ENCODE measurements at places on chromosomes 6 and 20. TPM values are rescaled to one million over a fixed set of nuclear protein-coding genes. Genes with fewer than 3 reads are reported as not detected.

STMND1 gene
- total RNA-seq = not detected

GABRR2 gene
- not detected for total RNA-seq

TSHZ2 gene
- 79.5 TPM for total RNA-seq

COL9A3 gene
- not detected for total RNA-seq

SLC2A10 gene
- total RNA-seq = 13.4 TPM

RHAG gene
- not detected for total RNA-seq

SPEF1 gene
- total RNA-seq = 0.65 TPM

SAPCD1 gene
- total RNA-seq = not detected

ADTRP gene
- total RNA-seq = not detected

DNA sequence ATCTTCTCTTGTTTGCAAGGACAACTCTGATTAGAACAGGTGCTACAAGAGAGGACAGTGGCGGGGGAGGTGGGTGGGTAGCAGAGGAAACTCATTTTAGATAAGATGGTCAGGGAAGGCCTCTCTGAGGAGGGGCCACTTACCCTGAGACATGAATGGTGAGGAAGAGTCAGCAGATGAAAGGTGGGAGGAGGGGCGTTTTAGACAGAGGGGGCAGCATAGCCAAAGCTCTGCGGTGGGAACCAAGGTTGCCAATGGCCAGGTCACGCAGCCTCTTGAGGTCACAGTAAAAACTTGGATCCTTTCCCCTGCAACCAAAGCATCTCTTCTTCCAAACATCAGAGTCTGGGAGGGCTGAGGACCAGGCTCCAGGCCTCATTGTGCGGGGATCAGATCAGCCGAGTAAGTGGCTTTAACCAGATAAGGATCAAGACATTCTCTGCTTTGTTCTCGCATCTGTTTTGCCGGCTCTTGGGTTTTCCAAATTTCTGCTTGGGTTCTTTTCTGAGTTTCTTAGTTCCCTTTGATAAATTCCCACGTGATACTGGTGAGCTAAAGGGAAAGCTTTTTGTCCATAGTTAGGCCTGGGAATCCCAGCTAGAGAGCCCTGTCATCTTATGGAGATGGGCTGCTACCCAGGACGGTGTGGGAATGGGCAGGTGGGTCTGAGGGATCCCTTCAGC lies 5.5 kb upstream of the CD40 start:
- no peak for DNase-seq

DNA sequence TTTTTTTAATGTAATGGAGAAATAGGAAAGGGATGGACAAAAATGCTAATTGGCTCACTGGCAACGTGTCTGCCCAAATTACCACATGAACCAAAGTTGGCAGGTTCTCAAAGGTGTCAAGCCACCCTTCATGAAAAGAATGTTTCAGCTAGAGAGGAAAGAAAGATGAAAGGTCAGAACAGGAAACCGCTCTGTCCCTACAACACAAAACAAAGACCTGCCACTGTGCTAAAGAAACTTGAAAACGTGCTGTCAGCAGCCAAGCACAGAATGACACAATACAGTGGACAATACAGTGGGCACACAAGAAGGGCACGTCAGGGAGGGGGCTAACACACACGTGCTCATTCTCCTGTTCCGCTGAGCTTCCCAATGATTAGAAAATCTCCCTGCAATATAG lies 4.9 kb downstream of the PREP start:
- DNase-seq = no peak

DNA sequence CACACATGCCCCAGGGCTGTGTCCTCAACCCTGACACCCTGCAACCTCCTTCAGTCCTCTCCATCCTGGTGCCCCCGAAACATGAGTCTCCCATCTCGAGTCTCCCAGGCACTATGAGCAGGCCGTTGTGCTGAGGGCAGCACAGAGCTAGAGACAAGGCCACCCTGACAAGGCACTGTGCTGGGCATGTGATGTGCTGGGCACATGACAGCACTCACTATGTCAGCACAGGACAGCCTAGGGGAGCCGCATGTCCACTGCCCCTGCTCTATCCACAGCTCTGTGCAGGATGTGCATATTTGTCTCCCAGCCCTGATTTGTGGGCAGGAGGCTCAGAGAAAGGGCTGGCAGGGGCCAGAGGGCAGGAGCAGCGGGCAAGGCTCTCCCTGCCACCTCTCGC lies 362.1 kb upstream of the AGPAT4 start:
- no peak for DNase-seq

DNA sequence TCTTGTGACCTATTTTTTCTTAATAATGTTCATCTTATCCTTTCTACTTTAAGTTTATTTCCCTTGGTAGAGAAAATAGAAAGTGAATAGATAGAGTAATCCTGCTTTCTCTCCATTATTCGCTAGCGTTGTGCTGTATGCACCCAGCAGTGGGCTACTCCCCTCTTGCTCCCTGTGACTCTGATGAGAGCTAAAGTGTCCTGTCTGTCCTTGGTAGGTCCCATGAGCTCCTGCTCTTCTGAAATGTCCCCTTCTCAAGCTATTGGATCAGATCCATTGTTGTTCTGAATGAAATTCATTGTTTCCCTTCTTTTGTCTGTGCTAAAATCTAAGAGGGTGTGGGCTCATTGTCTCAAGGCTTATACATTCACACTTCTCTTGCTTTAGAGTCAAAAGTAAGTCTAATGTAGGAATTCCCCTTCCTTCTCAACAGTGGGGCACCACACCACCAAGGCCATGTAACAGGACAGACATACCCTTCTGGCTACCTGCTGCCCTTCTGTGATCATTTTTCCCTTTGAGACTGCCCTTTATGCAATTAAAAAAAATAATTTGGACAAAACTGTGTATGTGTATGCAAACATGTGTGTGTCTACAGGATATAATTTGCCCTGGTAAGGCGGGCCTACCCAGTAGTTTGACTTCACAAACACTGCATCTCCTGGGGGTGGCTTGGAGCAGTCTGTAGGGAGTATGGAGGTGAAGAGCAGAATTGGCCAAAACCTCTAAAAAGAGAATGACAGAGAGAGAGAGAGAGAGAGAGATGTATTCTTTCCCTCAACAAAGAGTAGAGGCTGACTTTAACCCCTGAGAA lies 167.0 kb upstream of the MYLIP start:
- DNase-seq = no peak

- DNase-seq = no peak
Observed at GRCh38 chr6:90941885-90942284, 355.0 kb upstream of the MAP3K7 start.

DNA sequence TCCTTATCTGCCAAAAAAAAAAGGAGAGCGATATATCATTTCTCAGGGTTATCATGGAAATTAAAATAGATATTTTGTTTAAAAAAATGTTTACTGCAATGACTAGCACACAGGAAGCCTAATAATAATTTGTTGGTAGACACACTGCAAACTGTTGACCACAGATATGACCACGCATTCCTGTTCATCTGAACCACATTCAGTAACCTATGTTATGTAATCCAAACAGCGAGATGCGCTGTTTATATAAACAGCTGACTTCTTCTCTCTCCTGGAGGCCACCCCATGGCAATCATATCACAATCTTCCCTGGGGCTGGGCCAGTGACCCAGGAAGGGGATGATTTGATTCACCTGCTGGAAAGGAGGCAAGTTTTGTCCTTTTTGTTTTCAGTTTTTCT lies 129.3 kb upstream of the UST start:
- DNase-seq = no peak

- DNase-seq = no peak
Observed at GRCh38 chr6:4615891-4616290, 160.3 kb upstream of the CDYL start.

- DNase-seq = no peak
Observed at GRCh38 chr6:80280262-80281010, 174.0 kb downstream of the BCKDHB start.

GRCh38 chr6:6643398-6643797 lies 54.9 kb downstream of the LY86 start:
- DNase-seq = no peak

- DNase-seq = no peak
Observed at GRCh38 chr6:85911067-85911466, 268.4 kb upstream of the SYNCRIP start.

DNA sequence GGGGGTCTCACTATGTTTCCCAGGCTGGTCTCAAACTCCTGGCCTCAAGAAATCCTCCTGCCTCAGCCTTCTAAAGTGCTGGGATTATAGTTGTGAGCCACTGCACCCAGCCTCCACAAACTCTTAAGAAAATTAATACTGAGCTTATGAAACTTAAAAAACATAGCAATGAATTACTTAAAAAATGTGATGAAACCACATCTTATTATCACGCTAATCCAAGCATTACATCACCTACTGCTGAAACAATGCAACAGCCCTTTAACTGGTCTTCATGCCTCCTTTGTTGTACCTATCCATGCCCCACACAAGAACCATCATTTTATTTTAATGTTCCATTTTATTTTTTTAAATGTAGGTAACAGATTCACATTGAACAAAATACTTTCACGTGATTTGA lies 24.9 kb downstream of the SESN1 start:
- no peak for DNase-seq

GRCh38 chr6:151128763-151129370 lies 110.9 kb upstream of the AKAP12 start:
- DNase-seq = no peak

DNA sequence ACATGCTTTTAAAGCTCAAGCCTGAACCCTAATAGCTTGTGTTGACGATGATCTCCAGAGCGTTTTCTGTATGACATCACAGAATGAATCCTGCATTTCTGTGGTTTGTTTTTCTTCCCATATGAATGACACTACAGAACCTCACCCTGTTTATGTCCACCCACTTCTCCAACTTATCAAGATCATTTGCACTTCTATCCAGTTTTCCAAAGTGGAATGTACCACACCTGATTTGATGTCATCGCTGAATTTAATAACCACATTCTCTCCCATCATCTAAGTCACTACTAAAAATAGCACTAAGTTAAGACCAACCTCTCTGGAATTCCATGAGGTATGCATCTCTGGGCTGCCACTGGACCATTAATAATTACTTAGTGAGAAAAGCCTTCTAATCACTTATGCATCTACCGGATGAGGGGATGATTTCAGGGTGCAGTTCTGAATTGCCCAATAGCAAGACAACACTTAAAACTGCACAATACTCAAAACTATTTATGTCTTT lies 33.3 kb upstream of the CITED2 start:
- no peak for DNase-seq

GRCh38 chr6:132715204-132715603 lies 1.3 kb upstream of the VNN1 start:
- peak; percentile 14 for DNase-seq

GRCh38 chr6:36141091-36141490 lies 10.8 kb downstream of the MAPK13 start:
- DNase-seq = no peak

GRCh38 chr6:162154001-162154400 lies 573.6 kb downstream of the PRKN start:
- no peak for DNase-seq

GRCh38 chr20:34074101-34074760 lies 37.8 kb downstream of the EIF2S2 start:
- DNase-seq = no peak

DNA sequence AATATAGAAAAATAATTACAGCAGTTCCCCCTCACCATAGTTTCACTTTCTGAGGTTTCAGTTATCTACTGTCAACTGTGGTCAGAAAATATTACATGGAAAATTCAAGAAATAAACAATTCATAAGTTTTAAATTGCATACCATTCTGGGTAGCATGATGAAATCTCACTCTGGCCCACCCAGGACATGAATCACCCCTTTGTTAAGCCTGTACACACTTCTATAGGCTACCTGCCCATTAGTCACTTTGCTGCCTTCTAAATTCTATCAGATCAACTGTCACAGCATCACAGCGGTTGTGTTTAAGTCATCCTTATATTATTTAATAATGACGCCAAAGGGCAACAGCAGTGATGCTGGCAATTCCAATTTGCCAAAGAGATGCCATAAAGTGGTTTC lies 140.3 kb upstream of the RUNX2 start:
- no peak for DNase-seq

DNA sequence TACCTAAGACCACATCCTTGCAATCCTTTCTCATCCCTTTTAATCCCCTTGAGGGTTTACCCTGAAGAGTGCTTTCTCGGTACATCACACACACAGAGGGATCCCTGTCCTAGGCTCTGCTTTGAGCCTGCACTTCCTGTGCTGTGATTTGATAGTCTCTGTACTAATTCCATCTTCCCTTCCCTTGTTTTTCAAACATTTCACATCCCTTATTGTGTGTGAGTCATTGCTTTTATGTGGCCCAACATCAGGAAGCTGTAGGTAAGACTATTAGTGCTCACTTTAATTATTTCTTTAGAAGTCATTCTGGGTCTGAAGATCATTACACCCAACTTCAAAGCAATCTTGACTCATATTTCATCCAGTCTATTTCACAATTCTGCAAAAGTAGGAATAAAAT lies 57.2 kb upstream of the ANKEF1 start:
- no peak for DNase-seq

- no peak for DNase-seq
Observed at GRCh38 chr6:9138936-9139335, 703.6 kb upstream of the SLC35B3 start.

DNA sequence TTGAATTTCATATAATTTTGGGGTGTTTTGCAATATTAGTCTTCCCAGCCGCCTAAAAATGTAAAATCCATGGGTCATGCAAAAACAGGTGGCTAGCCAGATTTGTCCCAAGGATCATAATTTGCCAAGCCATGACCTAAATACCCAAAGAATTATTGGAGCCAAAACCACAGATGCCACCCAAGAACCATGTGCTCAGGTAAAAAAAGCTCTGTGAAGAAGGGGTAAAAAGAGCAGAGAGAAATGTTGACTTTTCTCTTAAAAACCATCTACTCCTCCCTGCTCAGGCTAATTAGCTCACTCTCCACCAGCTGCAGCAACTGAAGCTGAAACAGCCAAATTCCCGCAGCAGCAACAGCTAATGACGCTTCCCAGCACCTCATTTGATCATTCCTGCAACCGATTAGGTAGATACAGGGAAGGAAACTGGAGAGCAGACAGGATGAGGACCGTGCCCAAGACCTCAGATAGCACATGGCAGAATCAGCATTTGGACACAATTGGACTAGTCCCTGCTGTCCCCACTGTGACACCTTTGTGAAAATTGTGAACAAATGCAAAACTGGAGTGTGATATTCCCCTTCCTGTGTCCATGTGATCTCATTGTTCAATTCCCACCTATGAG lies 107.9 kb upstream of the NXT1 start:
- no peak for DNase-seq

GRCh38 chr20:1871807-1872458 lies 23.3 kb upstream of the SIRPA start:
- no peak for DNase-seq

DNA sequence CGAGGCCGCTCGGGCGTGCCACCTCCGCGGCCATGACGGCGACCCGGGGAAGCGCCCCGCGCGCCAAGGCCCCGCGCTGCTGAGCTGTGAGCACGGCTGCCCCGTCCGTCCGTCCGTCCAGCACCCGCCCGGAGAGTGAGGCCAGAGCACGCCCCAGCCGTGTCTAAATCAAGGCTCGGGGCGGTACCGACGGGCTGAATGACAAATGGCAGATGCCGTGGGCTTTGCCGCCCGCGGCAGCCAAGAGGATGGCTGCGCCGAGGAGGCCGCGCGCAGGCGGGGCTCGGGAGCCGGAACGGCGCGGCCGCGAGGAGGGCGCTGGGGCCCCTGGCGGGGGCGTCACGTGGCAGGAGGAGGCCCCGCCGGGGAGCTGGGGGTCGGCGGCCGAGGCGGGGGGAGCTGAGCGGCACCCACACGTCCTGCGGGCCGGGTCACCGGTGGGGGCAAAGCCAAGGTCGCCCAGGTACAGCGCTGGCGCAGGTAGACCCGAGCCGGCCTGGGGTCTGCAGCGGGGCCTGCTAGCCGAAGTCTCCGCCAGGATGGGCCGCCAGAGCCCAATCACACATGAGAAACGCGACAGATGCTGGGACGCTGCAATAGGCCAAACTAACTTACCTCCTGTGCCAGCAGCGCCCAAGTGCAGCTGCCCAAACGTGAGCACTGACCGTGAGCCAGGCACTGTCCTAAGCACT lies at the start of gene PLAGL1:
Gene PLAGL1, minus strand, starts transcription at position 140 of the 692 bp plus-strand sequence. CDS start 60,123 bp downstream, outside the sequence.
- DNase-seq = peak; percentile 57

GRCh38 chr6:147117580-147117979 lies 86.6 kb upstream of the STXBP5 start:
- DNase-seq = no peak

All from ovary (tissue), 10 donors.